ENCODE measurements at places on chromosomes 11 and 22.

GRCh38 chr11:3178349-3178748 is 13.2 kb upstream of the OSBPL5 start:
- DNase-seq = no peak

DNA sequence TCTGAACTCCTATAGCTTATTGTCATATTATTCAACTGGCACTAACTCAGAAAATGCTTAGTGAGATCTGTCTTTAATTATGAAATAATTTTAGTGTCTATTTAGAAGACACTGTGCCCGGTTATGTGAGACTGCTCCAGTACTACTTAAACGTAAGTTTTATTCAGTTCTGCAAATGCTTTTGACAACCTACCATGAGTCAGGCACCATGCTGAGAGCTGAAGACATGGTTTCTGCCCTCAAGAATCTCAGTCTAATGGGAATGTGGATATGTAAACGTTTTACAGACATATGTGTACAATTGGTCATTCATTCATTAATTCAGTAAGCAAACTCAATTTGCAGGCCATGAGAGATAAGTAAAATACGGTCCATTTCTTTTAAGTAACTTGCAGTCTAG is 40.0 kb downstream of the DCUN1D5 start:
- DNase-seq = no peak

DNA sequence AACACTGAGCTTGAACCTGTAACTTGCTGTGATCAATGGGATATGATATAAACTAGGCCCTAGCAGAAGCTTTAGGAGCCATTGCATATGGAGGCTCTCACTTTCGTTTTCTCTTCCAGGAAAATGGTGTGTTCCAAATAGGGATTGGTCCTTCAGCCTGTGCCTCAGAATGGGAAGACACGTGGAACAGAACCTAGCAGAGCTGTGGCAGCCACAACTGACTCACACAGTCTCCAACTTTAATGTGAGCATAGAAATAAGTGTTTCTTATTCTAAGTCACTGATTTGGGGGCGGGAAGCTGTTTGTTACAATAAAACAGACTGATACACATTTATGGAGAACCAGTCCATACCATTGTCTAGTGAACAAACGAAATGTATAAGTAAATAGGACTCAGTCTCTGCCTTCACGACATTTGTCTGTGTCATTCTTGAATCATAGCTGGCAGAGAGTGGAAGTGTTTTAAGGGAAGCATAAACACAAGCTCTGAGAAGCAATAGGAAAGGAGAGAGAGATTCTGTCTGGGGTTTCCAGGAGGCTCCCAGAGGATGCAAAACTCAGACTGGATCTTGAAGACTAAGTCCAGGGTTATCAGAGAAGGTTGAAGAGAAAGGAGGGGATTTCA is 97.3 kb downstream of the GALNT18 start:
- no peak for DNase-seq

DNA sequence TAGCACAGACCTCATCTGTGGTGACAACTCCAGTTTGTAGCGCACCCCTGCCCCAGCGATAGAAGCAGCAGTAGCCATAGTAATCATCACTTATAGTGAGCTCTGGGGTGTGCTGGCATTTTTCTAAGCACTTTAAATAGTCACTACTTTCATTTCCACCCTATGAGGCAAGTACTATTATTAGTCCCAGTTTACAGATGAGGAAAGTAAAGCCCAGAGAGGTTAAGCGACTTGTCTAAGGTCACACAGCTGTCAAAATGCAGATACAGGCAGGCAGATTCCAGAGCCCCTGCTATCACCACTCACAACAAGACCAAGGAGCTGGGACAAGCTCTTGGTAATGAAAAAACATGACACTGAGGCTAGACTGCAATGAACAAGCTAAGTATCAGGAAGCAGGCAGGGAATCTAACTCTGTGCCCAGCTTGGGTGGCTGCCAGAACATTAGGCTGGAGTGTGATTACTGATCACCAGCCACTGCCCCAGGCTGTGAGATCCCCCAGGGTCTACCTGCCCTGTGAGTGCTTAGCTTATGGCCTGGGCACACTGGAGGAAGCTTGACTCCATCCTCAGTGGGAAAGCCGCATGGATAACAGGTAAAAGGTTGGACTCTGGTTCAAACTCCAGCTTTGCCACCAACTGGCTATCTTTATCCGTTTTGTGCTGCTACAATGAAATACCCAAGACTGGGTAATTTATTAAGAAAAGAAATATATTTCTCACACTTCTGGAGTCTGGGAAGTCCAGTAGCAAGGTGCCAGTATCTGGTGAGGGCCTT is 561.1 kb downstream of the MN1 start:
- no peak for DNase-seq

DNA sequence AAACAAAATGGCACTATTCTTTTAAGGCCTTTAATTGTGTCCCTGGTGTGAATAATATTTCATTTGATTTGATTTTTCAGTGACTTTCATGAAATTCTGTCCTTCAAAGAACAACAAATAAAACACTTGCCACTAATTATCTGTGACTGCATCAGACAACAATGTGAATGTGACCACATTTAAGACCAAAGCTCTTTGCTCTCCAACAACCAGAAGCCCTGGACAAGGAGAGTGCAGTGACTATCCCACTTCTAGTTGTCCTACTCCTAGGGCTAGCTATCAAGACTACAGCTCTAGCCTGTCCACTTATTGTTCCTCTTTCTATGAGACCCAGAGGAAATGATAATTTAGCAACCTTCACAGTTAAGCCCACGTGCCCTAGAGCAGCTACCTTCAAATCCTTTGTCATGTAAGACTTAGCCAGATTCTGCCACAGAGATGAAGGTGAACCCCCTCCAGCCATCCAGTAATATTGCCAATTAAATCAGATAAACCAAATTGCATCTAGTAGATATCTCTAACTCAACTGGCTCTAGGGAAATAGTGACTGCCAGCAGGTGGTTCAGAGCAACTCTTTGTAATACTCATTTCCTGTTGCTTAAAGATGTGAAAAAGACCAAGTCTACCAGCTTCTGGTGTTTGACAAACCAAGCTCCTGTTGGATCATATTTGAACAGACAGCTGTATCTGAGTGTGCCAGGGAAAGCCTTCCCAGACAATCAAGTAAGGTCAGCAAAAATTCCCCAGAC is 142.6 kb upstream of the BLID start:
- no peak for DNase-seq

DNA sequence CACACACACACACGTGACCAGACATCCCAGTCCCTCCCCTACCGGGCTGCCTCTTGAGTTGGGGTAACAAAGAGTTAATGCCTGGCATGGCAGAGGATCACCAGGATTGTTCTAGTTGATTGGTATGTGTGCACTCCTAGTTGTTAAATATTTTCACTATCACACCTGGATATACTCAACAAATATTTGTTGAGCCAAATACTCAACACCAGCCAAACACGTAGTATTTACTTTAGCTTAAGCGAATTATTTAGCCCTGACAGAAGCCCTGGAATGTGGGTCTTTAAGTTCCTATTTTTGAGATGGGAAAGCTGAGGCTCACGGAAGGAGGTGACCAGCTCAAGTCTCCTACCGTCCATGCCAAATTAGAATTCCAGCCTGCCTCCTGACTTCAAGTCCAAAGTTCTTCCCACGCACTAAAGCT is 10.5 kb downstream of the CD3E start:
- no peak for DNase-seq

DNA sequence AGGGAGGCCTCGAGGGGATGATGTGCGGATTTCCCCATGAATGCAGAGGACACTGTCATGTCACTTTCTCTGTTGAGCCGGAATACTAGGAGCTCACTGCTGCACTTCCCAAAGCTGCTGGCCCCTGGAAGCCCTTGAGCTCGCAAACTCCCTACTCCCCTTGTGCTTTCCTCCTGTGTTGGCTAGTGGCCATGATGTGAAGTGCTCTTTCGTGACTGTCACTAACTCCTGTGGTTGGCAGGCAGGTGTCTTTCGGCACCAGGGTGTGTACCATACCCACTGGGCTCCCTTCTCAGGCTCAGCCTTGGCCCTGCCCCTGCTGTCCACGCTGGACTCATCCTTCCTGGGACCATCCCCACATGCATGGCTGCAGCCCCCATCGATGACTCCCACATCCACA is 86.2 kb downstream of the BTBD10 start:
- DNase-seq = no peak

GRCh38 chr11:34356913-34357700 is 703 bp downstream of the ABTB2 start:
- DNase-seq = no peak

DNA sequence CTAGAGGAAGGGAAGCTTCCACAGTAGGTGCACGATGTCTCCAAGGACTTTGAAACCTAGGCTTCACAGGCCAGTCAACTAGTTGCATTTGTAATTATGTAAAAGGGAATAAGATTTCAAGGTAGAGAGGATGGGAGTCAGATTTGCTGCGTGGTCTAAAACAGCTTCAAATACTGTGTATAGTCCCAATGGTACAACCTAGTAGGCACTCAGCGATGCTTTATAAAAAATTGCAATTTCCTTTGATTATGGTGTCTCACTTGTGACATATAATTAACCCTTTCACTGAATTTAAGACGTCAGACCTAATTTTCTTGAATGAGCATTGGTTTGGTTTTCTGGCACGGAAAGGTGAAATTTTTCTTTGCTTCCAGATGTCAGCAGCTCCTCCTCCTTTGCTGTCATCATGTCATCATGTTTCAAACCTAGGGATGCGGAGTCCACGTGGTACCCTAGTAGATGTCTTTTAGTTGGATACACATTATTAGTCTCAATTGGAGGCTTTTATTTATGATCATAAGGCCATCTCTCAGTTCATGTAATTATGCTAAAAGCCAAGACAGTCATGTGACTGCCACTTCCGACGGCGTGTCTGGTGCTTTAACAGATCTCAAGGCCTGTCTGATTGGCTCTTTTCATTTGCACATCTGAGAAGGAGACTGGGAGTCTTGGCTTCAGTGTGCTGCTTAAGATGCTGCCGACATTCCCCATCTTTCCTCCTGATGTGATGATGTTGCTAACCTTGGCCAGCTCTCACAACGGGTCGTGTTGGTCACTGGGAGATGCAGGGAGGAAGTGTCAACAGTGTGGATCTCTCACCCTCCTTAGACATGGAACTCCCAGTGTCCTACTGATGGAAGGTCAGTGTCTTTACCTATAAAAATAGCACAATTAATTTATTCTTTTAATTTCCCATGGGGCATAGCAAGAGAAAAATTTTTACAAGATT is 134.0 kb downstream of the HIPK3 start:
- DNase-seq = no peak

DNA sequence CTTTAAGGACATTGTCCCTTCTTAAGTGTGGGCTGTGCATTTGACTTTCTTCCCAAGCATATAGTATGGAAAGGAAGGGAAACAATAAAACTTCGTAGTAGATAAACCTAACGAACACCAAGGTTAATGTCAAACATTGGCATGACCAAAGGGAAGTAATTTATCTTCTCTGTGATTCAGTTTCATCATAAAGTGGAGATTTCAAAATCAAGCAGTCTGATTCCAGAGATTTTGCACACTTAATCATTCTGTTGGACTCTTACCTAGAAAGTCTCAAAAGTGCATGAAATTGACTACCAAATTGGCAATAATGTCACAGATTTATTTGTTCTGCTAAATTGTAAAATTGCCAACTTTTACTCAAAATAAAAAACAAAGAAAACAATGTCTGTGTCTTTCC is 559.7 kb downstream of the JRKL start:
- DNase-seq = no peak

GRCh38 chr22:19404676-19405075 is 26.9 kb downstream of the HIRA start:
- DNase-seq = no peak

Data from GM12864 (cell line).